ENCODE measurements at places on chromosomes 7 and 10.
A peak's percentile ranks its signal among the peaks of the same experiment; 100 is the strongest.

DNA sequence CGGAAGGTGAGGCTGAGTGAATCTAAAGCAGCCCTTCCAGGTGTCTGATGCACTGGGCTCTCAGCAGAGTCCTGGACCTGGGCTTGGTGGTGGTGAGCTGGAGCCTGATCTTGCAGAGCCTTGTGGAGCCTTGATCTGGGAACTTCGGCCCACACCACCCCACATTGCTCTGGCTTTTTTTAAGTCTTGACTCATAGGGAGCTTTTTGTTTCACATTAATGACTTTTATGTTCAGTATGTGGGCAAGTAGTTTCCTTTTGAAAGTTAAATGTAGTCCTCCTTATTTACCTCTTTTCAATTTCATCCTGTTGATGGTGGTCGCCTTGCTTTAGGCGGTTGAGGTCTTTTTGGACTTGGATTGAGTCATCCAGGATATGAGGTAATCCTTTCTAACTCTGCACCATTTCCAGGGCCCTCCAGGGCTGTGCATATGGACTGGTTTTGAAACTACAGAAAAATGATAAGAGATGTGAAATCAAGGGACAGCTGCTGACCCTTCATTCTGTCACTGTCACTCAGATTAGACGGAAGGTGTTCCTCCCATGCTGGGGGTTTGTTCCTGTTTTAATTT, 2.9 kb upstream of the NRAP start:
- DNase-seq = peak; percentile 27

- DNase-seq = no peak
These were observed 145.6 kb downstream of the ADAM12 start for GRCh38 chr10:126242397-126243260.

GRCh38 chr10:131031346-131031745, 280.2 kb downstream of the TCERG1L start:
- no peak for DNase-seq

GRCh38 chr7:47587976-47588375, 6.1 kb upstream of the TNS3 start:
- DNase-seq = no peak

- DNase-seq = no peak
These were observed 60.4 kb downstream of the FZD1 start for GRCh38 chr7:91324663-91325062.

DNA sequence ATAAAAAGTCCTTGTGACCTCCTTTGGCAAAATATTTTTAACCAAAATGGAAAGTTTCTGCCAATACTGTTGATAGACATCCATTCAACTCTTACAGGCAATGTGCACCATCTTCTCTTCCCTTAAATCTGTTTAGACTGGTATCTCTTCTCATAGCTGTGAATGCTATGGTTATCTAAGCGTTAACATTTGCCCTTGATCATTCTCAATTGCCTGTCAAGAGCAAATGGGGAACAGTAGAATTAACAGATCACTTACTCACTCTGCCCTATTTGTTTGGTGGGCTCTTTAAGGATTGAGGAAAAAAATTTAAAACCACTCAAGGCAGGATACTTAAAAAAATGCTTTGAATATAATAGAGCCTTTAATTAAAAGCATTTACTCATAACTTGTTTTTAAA, 808.4 kb downstream of the NXPH1 start:
- no peak for DNase-seq

DNA sequence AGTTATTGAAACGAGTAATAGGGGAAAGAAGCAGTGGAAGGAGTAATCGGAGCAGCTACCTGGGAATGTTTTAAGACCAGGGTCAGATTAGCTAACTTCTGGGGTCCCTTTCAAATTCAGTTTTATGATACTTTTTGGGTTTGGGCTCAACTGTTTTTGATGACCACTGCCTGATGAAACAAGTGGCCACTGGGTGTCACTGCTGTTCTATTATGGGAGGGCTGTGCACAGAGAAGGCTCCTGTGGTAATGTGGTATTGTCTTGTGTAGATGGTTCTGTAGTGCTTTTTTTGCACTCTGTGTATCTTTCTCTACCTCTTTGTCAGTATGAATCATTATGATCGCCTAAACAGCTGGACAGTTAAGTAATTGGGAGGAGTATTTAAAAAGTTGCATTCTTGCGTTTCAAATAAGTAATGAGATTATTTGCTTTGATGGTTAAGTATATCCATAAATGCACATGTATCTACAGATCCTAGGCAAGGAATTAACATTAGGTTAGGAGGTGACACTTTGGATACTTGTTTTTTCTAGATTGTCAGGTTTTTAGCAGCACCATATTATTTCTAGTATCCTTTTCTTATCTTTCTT, 128.4 kb downstream of the ABCA13 start:
- DNase-seq = peak; percentile 68

- DNase-seq = no peak
These were observed 45.1 kb downstream of the PRKAR2B start for GRCh38 chr7:107089627-107090026.

- DNase-seq = no peak
These were observed 300.0 kb upstream of the C7orf33 start for GRCh38 chr7:148290538-148290937.

DNA sequence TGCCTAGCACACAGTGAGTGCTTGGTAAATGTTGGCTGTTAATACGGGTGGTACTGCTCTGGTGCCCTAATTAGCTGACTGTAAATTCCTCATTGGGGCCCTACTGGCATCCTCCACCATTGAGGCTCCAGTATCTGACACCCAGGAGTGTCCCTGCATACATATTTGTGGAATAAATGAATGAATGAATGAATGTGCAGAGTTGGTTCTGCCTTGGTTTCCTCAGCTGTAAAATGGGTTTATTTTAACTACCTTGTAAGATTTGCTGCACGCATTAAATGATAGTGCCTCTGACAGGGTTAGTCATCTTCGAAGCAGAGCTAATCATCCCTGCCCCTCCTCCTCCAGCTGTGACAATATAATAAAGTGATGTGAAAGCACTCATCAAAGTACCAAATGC, 45.8 kb downstream of the ALDH18A1 start:
- no peak for DNase-seq

GRCh38 chr10:51642581-51642980, 56.8 kb downstream of the CSTF2T start:
- no peak for DNase-seq

GRCh38 chr7:113026941-113027340, 59.7 kb downstream of the GPR85 start:
- DNase-seq = no peak

- DNase-seq = no peak
These were observed 30.7 kb downstream of the ELFN1 start for GRCh38 chr7:1700536-1701333.

DNA sequence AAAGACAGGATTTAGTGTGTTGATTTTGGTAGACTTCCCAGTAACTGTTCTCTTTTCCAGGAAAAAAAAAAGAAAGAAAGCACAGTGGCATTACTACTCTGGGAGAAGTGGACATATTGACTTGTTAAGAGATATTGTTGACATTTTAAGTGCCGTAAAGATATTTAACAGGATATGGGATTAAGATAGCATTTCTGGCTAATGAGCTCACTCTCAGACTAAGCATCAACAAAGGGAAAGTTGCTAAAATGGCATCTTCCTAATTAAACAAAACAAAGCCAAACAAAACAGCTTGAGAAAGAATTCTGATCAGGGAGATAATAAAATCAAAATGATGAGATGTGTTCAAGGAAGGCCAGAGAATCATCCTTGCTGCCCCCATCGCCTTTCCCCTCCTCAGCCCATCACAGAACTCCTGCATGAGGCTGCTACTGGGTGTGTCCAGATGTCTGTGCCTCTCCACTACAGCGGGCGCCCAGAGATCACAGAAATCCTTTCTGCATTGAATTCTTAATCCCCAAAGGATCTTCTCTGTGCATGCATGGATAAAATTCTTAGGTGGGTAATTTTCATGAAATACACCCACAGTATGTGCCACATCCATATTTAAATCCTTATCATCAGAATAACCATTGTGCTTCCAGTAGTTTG, 270.5 kb downstream of the POU6F2 start:
- no peak for DNase-seq

GRCh38 chr10:31683682-31684081, 244.9 kb downstream of the ARHGAP12 start:
- DNase-seq = no peak

DNA sequence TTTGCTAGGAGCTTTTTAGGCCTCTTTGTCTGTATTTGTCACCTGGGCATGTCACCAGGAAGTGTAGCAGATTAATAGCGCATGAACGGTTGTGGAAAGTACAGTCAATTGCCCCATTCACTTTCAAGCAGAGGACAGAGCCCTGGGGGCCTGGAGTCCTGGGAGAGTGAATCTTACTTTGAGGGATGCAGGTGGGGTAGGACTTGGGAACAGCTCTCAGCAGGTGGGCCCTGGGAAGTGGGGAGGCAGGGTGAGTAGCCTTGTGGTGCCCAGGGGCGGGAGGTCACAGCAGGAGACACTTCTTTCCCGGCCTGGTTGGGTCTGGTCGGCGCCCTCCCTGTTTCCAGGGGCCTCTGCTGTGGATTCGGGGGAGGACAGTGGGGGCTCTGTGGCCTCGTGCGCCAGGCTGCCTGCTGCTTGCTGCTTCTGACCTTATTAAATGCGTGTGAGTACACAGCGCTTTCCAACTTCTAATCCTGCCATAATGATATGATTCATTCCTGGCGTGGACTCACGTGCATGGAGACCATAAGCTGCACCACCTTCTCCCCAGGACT, 51.6 kb upstream of the AQP1 start:
- no peak for DNase-seq

DNA sequence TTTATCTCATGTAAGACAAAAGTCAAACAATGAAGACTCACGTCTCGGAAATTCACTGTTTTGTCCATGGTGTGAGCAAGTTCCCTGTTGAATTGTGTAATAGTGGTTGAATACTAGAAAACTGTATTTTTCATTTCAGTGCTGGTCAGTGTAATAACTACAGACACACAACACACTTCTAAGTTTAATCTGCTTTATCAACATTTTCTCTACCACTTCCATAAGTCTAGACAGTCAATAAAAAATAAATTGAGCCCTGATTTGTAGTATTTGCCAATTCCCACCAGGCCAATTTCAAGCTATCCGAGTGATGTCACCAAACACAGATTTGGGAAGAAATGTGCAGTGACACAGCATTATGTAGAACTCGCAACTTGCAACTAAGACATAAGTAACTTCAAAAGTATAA, 81.9 kb downstream of the GPR141 start:
- DNase-seq = no peak

DNA sequence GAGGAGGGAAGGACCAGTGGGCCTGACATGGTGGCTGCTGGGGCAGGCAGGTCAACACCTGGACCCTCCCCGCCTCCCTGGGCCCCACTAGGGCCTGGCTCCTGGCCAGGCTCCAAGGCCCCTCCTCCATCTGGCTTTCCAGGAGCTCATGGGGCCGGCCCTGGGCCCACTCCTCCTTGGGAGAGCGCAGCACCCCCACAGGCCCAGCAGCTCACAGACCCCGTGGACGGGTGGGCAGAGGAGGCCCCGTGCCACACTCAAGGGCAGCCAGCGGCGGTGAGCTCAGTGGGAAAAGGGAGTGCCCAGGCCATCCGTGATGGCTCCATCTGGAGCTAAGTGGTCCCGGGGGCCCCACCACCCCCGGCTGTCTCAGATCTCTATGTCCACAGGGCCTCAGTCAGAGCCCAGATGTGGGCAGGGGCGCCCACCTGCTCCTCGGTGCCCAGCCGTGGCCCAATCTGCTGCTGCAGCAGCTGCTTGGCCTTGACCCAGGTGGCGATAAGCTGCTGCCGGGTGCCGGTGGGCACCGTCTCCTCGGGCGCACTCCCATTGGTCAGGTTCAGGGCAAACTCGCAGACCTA, 32.8 kb downstream of the CFAP46 start:
- DNase-seq = no peak

DNA sequence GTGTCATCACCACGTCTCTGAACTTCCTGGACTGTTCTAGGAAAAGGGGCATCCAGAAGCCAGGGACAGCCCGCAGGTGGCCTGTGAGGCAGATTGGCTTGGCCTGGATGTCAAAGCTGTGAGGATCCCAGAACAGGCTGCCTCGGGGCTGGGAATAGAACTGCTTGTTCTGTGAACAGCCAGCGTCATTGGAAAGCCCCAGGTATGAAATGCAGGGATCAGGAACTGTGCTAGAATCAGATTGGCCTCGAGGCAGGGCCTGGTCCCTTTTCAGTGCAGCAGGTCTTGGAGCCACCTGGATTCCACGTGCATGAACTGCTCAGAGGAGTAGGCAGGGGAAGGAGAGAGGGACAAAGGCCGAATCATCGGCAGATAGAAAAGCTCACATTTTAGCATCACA, 44.6 kb downstream of the FAM20C start:
- DNase-seq = no peak

GRCh38 chr7:105213611-105214010, 175.1 kb downstream of the SRPK2 start:
- no peak for DNase-seq

DNA sequence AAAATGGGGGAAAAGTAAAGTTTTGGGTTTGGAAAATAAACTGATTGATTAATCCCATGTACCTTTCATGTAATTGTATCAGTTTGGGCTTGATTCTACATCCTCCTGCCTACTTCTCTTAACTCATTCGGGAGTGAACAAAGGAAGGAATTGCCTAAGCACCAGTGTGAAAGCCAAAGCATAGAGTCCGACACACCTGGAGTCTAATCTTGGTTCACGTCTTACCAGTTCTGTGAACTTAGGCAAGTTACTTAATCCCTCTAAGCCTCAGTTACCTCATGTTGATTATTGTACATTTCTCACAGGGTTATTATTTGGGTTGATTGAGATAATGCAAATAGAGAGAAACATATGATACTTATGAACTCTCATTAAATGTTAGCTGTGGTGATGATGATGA, 41.1 kb upstream of the PRPS1L1 start:
- DNase-seq = no peak

DNA sequence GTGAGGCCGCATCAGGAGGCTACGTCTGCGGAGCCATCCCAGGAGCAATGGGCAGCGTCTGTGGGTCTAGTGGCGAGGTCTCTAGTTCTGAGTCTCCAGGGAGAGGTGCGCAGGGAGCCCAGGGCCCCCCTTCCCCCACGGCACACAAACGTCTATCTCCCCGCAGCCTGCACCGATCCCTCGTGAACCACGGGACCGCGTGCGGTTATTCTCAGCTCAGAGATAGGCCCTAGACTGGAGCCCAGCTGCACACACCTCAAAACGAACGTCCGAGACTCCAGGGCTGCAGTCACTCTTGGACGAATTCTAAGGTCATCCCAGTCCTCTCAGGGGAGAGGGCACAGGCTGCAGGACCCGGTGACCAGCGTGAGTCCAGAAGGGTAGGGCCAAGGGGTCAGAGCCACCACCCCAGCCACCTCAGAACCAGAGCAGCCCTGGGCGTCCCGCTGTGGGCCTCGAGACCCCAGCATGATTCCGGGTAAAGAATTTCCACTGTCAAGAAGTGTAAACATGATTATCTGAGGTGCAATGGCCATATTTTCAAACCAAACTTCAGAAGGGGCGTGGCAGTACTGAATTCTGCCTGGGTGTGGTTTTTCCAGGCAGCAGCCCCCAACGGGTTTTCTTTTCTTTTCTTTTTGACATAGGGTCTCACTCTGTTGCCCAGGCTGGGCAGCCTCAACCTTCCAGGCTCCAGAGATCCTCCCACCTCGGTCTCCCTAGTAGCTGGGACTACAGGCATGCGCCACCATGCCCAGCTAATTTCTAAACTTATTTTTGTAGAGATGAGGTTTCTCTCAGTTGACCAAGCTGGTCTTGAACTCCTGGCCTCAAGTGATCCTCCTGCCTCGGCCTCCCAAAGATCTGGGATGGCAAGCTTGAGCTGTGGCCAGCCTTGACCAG, 57.5 kb downstream of the PWWP2B start:
- no peak for DNase-seq

Data from activated CD4-positive, alpha-beta memory T cell treated with anti-CD3 and anti-CD28 coated beads for 36 hours (primary cell).